ENCODE measurements at places on chromosomes 4 and X.

DNA sequence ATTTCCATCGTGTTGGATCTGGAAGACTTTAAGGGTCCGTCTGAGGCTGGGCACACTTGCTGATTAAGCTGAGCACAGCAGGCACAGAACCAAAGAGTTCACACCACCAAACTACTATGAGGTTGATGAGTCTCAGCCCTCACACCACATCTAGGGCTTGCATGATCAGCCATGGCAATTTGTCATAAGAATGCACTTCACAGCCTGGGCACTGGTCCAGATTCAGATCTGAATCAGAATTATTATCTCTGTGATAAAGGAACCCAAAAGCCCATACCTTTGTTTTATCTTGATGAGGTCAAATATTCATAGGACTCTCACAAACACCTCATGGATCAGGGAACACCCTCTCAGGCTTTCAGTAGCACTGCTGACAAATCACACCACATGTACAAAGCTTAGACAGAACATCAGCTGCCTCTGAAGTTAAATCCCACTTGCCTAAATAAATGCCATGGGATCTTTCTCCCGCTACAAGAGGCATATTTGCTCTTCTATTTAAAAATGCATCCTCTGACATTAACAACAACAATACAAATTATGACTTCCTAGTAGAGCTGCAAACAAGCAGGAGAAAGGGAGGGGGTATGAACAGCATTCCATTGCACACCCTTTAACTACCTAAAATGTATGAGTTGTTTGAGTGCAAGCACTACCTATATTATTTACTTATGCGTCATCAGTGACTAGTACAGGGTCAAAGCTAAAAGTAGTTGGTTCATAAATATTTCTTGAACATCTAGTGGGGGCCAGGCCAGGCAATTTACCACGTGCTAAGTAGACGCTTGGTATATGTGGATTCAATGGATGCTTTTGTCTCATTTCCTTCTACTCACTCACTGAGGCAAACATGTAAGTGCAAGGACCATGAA is 186.3 kb upstream of the FGF13 start:
- DNase-seq = no peak

DNA sequence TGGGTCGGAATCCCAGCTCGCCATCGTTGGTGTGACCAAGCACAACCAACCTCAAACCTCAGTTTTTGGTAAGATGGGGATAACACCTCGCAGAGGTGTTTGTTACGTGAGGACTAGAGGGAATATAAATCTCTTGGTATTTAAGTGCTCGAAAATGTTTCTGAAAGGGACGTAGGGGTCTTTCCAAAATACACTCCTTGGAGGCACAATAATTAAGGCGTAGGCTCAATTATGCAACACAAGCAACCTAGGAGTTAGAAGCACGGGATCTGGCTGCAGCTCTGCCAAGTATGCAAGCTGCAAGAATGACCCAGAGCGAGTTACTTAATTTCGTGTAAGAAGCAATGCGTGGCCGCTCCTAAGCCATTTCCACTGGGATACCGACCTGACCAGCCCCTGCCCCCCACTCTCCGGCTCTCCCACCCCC is 552 bp downstream of the ADH5 start:
- DNase-seq = no peak

GRCh38 chr4:69058410-69059059 is 37.7 kb upstream of the UGT2B7 start:
- no peak for DNase-seq

DNA sequence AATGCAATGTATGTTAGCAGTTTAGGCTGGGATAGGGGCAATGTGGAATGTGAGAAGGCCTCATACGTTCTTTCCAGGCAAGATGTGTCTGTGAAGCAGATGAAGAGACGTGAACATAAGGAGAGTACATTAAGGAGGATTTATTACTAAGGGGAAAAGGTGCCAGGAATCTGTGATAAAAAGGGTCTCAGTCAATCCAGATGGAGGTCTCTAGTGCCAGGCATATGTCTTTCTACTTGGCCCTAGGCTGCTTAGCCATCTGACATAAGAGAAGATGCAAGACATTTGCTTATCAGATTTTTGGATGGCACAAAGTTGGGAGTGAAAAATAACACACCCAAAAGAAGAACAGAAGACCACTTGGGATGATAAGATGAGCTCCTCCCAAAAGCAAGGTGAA is 93.0 kb upstream of the PRKG2 start:
- DNase-seq = no peak

DNA sequence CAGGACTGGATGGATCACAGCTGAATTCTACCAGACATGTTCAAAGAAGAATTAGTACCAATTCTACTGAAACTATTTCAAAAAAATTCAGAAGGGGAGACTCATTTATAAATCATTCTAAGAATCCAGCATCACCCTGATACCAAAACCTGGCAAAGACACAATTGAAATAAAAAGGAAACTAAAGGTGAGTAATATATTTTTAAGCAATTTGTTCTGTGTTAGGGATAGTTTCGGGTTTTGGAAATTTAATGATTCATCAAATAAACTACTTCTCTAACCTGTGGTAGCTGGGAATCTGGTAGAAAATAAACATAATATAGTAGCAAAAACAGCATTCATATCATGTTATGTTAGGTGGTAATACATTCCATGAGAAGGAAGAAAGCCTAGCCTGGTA is 662.2 kb upstream of the BOD1L1 start:
- no peak for DNase-seq

GRCh38 chr4:61293707-61294400 is 93.7 kb downstream of the ADGRL3 start:
- no peak for DNase-seq

GRCh38 chr4:136203199-136203598 is 1329.1 kb downstream of the PCDH18 start:
- DNase-seq = no peak

- DNase-seq = no peak
Measured at GRCh38 chr4:4856071-4857000, 3.1 kb upstream of the MSX1 start.

DNA sequence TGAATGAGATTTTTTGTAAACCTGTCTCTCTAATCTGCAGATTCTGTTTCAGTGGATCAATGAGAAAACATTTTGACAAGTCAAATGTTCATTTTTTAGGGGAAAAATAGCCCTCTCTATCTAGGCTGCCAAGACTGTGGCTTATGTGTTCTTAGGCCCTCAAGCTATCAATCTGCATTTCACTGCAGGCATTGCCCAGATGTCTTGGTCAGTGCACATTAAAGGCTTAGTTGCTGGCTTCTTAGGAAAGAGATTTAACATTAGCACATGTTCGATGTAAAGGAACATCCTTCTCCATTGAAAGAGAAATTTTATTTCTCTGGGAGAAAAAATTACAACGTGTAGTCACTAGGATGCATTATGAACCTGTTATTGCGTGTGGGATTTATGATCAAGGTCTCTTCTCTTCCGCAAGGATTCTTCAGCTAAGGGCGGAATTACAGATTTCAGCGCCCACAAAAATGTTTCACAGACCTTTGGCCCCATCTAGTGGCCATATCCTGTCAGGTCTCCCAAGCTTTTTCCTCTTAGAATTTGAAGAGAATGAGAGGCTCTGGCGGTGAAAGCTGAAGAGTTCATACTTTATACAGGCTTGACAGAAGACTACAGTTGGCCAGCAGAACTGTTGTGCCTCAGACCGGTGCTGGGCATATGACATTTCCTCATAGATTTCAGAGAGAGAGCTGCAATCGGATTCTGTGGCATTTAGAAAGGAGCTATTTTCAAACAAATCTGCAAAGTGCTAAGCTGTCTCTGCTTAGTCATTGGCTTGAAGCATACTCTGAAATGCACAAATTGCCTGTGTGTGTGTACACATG is 144.6 kb upstream of the NOCT start:
- DNase-seq = no peak

DNA sequence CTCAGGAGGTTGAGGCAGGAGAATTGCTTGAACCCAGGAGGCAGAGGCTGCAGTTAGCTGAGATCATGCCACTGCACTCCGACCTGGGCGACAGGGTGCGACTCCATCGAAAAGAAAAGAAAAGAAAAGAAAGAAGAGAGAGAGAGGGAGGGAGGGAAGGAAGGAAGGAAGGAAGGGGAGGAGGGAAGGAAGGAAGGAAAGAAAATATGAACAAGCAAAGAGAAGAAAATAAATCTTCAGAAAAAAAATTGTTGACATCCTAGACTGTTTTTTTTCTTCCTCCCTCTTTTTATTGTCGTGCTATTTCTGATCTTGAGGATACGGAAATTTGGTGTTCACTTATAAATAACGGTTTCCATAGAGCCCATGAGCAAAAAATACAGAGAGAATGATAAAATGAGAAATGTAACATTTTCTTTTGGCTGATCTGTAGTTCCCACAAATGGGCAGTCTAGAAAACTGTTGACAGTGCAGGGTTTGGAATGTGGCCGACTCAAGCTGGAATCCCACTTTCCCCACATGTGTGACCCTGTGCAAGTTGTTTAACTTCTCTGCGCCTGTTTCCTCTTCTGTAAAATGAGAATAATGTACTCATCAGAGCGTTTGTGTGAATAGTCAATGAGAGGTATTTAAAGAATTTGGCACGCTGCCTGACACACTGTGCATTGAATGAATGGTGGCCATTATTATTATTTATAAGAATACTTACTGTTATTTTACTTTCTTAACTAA is 19.4 kb downstream of the SORBS2 start:
- no peak for DNase-seq

DNA sequence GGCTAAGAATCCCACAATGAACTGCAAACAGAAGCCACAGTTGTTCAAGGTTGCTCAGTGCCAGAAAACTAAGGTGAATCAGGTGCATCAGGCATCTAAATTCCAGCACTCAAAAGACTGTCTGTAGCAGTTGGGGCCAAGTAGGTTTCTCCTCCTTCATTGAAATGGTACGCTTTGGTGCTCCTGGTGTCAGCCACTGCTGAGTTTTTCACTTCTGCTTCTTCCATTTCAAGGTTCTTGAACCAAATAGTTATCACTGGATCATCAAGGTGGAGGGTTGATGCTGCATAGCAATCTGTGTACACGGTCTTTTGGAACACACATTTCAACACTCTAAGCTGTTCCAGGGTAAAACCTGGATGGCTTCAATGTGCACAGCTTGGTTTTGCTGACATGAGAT is 74.4 kb downstream of the TMA16 start:
- no peak for DNase-seq

GRCh38 chr4:67380154-67380553 is 165.1 kb downstream of the CENPC start:
- no peak for DNase-seq

DNA sequence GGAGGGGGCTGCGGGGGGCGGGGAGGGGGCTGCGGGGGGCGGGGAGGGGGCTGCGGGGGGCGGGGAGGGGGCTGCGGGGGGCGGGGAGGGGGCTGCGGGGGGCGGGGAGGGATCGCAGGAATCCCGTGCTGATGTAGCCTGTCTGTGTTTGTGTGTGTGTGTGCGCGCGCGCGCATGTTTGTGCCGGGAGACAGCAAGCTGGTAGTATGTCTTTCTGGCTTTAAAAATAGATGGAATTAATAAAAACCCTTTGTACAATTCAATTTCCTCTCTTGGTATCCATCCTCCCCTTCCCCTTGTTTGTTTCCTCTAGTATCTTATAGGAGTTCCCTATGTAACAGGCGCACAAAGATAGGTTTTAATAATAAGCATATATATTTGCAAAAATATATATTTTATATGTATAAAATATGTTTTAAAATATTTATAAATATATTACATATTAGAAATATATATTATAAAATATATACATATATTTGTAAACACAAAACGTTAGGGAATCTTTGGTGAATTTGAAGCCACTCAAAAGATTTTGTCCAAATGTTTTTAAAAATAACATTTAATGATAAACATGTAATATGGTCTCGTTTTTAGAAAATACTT is 782 bp downstream of the ARHGAP24 start:
- DNase-seq = no peak

GRCh38 chrX:49172280-49172780 is 632 bp downstream of the PLP2 start:
- no peak for DNase-seq

DNA sequence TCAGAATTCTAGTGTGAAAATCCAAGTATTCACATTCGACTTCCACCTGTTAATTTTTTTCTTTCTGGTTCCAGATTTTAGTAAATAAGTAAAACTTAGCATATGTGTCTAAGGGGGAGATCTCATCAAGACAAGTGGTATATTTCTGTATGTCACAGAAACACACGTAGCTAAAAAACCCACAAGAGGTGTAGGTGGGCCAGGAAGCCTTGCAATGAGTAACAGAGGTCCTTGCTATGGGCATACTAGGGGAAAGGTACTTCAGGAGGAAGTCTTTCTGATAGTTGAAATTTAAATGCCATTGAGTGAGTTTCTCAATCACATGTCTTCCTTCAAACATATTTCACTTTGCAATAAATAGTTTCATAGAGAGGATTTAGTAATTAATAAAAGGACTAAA is 315.8 kb downstream of the MID1IP1 start:
- DNase-seq = no peak

DNA sequence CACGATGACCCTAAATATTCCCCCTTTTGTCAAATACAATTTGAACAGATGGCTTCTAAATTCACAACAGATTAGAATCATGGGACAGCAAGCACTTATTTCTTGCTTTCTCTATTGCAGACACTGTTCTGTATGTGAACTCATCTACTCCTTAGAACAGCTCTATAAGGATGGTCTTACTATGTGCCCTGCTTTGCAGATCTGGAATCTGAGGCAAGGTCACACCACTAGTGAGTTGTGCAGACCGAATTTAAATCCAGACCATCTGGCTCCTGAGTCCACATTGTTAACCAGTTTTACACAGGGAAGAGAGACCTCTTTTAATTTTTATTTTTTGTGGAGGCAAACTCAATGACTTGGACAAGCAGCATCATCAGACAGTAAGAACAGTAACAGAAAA is 50.2 kb downstream of the GPRIN3 start:
- no peak for DNase-seq

DNA sequence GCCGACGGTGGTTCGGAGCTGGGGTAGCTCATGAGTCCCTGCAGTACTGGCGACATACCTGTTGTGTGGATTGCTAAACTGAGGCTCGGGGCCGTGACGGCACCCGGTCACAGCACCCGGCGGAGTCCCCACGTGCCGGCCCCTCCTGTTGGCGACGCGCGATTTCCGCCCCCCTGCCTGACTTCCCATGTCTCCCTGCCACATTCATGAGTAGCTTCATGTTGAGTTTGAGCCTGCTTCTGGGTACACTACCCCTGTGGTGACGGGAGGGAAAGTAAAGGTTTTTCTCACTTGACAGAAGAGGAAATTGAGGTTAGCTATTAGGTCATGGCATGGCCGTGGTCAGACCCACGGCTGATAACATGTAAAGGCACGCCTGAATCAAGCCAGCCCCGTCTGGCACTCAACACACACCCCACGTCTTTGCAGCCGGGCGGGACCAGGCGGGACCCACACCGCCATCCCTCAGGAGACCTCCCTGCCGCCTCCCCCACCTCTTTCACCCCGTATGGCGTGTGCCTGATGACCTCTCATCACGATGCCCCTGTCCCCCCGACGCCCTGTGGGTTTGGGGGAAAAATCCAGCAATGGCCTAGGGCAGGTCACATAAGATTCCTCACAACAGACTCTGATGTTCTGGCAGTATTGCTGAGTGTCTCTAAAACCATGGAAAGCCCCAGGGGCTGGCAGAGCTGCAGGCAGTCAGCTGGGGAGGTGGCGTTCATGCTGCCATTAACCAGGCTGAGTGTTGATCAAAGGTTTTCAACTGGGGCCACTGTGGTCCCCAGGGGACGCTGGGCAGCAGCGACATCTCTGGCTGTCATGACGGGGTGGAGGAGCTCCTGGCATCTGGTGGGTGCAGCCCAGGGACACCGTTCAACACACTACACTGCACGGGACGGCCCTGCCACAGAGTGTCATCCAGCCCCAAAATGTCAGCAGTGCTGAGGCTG is 29.2 kb downstream of the P2RY8 start:
- no peak for DNase-seq

All from esophagus squamous epithelium (tissue), 5 donors.